T-helper 1 cell (primary cell): ENCODE measurements at places on chromosomes 11 and 22.

DNA sequence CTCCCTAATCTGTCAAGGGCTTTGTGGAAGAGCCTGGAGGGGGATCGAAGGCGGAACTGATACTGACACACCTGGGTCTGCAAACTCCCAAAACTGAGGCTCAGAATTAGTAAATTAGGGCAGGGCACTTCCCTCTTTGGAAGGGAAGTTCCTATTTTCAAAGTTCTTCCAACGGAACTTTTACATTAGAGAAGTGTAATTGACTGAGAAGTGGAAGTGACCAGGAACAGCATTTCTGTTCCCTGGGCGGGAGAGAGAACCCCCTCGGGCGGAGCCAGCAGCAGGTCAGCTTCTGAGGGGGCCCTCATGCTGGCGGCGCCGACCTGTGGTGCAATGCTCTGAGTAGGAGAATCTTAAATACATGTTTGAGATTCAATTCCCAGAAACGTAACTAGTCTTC lies 1.1 kb upstream of the CBL start:
- DNase-seq: no peak

- DNase-seq: no peak
Observed at GRCh38 chr11:104060004-104060794, 23.8 kb downstream of the DDI1 start.

- DNase-seq: no peak
Observed at GRCh38 chr11:63427971-63428508, 58.5 kb downstream of the SLC22A9 start.

DNA sequence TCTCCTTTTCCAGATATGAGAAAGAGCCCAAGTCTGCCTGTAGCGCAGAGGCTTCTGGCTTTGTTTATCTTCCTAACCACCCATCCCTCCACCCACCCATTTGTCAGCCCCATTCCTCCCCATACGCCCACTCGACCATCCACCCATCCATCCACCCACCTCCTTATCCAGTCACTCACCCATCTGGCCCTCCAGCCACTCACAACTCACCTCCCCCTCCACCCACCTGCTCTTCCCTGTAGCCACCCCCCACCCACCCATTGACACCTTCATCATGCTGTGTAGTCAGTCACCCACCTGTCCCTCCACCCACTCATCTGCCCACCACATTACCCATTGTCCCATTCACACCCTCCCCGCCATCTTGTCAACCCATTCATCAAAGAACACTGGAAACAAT lies 5.5 kb downstream of the CST6 start:
- no peak for DNase-seq

GRCh38 chr11:61477727-61478148 lies 30.8 kb upstream of the LRRC10B start:
- DNase-seq: peak; percentile 29
